ENCODE measurements at places on chromosomes 11 and 22.

DNA sequence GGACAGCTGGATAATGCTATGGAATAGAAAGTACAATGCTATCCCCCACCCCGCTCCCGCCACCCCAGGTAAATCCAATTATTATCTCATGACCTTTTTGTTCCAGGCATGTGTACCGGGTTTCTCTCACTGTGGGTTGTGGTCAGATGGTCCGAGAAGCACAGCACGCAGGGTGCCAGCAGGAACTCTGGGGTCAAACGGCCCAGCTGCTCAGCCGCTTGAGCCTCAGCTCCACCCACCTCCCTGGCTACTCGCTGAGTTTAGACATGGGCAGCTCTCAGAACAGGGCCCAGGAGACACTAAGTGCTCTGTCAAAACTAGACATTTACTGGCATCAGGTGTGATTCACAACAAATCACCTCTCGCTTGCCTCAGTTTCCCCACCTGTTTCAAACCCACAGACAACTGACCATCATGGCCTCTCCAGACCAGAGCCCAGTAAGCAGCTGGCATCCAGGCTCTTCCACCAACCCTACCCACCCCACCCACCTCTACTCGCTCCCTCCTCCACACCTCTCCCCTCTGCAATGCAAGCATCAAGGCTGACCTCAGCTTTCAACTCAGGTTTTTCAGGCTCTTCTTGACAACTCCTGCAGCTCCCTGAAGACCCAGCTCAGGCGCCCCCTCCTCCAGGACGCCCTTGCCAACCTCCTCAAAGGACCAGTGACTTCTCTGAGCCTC is 13.0 kb upstream of the MFNG start:
- no peak for DNase-seq

GRCh38 chr22:39268645-39269044 is 23.9 kb upstream of the PDGFB start:
- DNase-seq: no peak

GRCh38 chr11:120814531-120815318 is 209.2 kb upstream of the TBCEL start:
- no peak for DNase-seq

- DNase-seq: no peak
Observed at GRCh38 chr11:99893811-99894210, 793.3 kb upstream of the ARHGAP42 start.

DNA sequence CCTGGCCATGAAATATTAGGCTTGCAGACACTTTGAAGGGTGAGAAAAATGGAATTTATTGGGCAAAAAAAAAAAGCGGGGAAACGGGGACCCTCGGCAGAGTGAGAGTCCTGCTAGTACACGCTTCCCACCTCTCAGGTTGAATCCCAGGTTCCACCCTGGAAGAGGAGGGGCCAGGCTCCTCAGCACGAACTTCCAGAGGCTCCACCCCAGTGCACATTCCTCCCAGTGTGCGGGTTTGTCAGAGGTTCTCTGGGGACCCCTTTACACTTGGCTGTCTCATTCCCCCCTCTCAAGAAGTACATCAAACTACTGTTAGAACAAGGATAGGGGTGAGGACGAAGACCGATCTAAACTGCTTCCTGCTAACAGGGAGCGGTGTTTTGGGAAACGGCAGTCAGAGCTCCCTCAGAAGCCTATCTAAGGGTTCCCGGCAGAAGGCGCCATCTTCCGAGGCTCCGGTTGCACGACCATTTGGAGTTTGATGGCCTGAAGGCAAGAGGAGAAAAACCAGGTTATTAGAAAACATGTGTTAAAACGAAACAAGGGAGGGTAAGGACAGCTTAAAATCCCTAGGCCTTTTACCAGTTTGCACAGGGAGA is 27.5 kb downstream of the FOLR3 start:
- no peak for DNase-seq

- no peak for DNase-seq
Observed at GRCh38 chr11:44564166-44564565, 1.3 kb upstream of the CD82 start.

DNA sequence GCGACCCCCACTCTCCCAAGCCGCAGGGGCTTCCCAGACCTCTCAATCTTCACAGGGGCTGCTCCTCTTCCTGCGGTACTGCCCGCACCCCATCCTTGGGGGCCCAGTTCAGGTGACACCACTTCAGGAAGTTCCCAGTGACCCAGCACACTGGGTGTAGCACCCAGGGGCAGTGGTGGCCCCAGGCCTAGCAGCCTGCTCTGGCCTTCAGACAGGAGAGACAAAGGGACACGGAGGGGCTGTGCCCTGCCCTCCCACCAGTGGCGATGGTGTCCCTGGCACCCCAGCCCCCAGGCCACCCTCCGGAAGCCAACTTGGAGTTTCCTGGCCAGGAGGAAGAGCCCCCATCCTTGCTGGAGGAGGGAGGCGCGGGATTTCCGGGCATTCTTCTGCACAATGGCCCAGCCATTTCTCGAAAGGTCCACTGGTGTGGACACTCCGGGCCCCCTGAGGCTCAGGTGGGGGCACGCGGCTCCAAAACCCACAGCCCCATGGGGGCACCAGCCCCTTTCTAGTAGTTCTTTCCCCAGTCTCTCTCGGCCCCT is 978 bp upstream of the CLDN5 start:
- no peak for DNase-seq

GRCh38 chr11:119835753-119836152 is 106.8 kb upstream of the NECTIN1 start:
- DNase-seq: no peak

DNA sequence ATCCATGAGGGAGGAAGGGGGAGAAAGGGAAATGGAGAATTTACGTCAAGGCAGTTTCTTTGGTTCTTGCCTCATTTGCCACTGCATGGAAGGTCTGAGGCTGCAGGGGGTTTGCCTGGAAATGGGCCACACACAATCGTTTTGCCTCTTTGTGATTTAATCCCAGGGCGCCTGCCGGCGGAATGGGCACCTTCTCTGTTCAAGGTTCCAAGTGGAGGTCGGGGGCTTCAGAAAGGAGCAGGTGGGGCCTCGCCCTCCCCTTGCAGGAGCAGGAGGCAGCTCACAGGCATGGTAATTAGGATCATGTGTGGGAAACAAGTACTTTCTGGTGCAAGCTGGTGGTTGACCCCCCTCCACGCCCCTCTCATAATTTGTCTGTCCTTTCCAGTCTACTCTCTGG is 29.9 kb downstream of the MPPED1 start:
- DNase-seq: no peak

DNA sequence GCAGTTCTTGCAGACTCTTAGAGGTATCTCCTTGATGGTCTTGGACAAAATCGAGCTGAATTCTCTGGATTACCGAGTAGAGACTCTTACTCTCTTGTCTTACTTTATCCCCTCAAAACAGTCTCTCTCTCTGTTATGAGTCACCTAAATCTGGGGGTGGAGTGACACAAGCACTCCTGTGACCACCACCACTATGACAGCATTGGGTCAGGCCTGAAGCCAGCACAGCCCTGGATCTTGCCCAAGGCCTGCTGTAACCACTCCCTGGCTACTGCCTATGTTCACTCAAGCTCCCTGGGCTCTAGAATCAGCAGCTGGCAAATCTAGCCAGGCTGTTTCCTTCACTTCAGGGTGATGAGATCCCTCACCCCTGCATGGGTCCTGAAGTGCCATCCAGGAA is 662.5 kb downstream of the LUZP2 start:
- DNase-seq: no peak

- DNase-seq: no peak
Observed at GRCh38 chr22:38239101-38239761, 33.6 kb downstream of the TMEM184B start.

GRCh38 chr11:35878741-35879140 is 65.1 kb upstream of the LDLRAD3 start:
- no peak for DNase-seq

DNA sequence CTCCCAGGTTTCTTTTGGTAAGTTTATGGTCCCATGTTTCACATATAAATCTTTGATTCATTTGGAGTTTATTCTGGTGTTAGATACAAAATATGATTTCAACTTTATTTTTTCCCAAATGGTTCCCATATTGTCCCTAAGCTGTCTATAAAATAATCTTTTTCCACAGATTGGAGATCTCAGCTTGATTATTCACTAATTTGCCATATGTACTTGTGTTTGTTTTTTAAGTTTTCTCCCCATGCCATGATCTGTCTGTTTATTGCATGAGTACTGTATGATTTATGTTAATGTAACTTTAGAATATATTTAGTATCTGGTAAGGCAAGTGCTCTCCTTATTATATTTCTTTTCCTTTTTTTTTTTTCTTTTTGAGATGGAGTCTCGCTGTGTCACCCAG is 19.9 kb upstream of the CLMP start:
- no peak for DNase-seq

DNA sequence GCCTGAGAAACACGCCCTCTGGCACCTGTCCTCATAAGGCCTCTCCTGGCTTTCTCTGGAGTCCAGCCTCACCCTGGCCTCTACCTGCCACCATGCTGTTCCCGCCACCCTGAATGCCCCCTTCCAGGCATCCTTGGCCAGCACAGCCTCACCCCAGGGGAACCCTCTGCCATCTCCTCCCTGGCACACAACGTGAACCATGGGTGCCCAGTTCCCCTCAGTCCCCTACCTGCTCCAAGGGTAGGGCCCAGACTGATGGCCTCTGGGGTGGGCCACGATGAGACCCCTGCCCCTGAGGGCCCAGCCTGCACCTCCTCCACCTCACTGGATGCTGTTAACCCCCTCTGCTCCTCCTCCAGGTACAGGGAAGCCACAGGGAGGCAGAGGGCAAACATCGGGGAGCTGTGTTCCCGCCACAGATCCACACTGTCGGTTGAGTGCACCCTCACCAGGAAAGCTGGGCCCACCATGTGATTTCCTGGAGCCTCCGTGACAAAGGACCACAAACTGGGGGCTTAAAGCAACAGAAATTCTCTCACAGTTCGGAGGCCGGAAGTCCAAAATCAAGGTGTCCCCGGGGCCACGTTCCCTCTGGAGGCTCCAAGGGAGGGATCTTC is 169.6 kb downstream of the BRD1 start:
- no peak for DNase-seq

DNA sequence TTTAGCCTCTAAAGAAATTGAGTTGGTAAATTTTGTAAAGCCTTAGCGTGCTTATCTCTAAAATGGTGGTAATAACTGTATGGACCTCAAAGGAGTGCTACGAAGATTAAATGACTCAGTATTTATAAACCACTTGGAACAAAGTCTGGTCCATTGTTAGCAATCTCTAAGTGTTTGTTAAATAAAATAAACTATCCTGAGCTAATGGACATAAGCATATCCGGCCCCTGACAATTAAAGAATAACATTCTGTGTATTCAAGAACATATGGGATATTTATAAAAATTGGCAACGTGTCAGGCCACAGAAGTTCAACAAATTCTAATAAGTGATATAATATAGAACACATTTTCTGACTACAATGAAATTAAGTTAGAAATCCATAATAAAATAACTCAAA is 71.0 kb downstream of the MYEOV start:
- no peak for DNase-seq

GRCh38 chr11:122197066-122197987 is 81.3 kb upstream of the BLID start:
- DNase-seq: no peak

DNA sequence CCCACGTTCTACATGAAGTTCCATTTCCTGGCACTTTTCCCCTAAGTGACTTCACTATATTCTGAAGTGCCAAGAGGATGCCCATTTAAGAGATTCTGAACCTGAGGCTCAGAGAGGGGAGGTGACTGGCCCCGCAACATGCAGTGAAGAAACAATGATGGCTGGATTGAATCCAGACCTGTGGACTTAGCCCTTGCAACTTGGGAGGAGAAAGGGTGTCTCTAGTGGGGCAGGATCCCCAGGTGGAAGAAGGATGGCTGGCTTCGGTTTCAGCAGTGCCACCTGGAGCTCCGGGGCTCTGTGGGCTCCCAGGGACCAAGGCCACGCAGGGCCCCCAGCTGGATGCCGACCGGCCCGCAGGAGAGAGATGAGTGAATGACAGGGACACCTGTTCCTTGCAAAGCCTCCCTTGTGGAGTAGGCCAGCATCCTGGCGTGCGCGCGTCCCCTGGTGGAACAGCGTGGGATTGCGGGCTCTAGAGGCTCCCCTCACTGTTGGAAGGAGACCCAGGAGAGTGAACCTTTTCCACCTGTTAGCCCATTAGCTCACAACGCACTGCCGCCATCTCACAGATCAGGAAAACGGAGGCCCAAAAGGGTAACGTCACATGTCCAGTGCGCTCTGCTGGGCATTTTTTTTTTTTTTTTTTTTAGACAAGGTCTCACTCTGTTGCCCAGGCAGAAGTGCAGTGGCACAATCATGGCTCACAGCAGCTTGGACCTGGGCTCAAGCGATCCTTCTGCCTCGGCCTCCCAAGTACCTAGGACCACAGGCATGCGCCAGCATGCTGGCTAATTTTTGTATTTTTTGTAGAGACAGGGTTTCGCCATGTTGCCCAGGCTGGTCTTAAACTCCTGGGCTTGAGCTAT is 104.7 kb downstream of the KIAA1671 start:
- no peak for DNase-seq

- DNase-seq: no peak
Observed at GRCh38 chr11:75639762-75640181, 29.1 kb downstream of the MAP6 start.

GRCh38 chr11:32388871-32389770 is 46.2 kb downstream of the WT1 start:
- no peak for DNase-seq

DNA sequence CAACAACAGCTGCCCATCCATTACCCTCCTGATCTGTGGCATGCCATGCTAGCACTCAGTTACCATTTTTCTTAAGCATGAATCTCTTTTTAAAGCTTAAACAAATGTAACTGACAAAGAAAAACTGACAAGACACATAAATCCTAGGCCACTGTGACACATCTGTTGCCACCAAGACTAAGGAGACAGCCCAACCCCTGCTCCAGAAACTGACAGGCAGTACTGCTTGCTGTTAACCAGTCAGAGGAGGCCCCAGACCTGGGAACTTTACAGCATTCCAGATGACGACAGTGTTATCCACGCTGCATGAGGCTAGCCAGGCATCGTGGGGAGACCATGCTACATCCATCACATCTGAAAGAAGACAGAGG is 33.8 kb downstream of the HIRA start:
- DNase-seq: no peak

GRCh38 chr11:82942376-82942775 is 40.8 kb downstream of the DDIAS start:
- DNase-seq: no peak

DNA sequence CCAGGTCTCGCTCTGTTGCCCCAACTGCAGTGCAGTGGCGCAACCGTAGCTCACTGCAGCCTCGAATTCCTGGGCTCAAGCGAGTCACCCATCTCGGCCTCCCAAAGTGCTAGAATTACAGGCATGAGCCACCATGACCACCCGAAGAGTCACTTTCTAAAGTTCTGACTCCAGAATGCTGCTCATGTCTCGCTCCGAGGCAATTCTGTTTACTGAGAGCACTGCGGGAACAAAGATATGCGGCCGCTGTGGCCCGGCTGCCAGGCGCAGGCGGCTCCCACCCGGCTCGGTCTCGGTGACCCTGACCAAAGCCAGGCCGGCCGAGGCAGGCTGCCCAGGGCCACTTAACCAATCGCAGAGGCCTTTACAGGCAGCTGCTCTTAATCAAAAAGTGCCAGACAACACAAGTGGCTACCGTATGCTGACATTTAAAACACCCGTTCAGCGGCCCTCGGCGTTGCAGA is 78.7 kb downstream of the PHF21B start:
- DNase-seq: no peak
